ENCODE measurements at places on chromosomes 7 and 10. TPM values are rescaled to one million over a fixed set of nuclear protein-coding genes. Genes with fewer than 3 reads are reported as not detected.

Gene RABGEF1
- total RNA-seq: 36.5 TPM

Gene CYP26C1
- 0.22 TPM for total RNA-seq

DNA sequence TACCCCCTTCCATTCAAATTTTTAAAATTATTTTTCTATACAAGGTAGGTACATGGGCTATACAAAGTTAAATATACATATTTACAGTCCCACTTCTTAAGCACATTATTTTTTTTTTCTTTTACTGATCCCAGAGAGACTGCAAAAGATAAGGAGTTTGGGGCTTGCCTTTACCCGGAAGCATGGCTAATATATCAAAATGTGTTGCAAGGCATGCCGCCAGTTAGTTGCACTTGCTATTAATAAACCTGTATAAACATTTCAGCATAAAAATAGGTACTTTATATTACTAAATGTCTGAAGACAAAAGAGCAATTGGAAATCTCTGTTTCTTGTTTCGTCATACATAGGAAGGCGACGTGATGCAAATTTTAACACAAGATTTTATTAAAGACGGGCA is 21.5 kb upstream of the PDLIM1 start:
- DNase-seq: no peak
- peaks cover 29% of the 10 kb centered on the region for H3K4me1 ChIP-seq
- no peak overlapping the region for H3K4me3 ChIP-seq

GRCh38 chr10:64175271-64175962 is 654.2 kb downstream of the REEP3 start:
- H3K4me1 ChIP-seq: peaks cover 8% of the 10 kb centered on the region
- no peak for DNase-seq
- no peaks in the 10 kb centered on the region for H3K36me3 ChIP-seq
- H3K27ac ChIP-seq: no peak overlapping the region

DNA sequence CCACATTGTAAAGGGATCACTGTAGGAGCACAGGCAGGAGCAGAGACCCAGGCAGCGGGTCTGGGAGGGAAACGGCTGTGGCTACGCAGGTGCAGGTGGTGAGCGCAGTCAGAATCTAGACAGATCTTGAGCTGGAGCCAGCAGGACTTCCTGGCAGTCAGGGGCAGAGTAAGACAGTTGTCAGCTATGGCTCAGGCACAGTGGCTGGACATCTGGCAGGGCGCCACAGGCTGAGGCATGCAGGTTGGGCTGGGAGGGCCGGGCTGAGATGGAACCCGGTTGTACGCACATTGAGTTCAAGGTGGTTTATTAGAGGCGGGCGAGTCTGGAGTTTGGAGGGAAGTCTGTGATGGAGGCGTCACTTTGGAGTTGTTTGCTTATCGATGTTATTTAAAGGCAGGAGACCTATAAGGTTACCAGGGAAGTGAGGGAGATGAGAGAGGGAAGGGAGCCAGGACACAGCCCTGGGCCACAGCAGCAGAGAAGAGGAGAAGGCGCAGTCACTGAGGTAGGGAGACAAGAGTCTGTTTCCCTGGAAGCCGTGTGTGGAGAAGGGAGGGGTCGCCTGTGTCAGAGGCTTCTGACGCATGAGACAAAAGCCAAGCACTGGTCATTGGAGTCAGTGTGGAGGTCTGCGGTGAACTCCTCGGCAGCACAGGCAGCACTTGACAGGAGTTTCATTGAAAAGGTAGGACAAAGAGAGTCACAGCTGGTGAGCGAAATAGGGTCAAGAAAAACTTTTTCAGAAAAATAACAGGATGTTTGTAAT is 73.8 kb downstream of the LANCL2 start:
- no peaks in the 10 kb centered on the region for H3K27me3 ChIP-seq
- peaks cover 2% of the 10 kb centered on the region for H3K4me1 ChIP-seq
- peak; percentile 31 for DNase-seq
- H3K27ac ChIP-seq: no peak overlapping the region

DNA sequence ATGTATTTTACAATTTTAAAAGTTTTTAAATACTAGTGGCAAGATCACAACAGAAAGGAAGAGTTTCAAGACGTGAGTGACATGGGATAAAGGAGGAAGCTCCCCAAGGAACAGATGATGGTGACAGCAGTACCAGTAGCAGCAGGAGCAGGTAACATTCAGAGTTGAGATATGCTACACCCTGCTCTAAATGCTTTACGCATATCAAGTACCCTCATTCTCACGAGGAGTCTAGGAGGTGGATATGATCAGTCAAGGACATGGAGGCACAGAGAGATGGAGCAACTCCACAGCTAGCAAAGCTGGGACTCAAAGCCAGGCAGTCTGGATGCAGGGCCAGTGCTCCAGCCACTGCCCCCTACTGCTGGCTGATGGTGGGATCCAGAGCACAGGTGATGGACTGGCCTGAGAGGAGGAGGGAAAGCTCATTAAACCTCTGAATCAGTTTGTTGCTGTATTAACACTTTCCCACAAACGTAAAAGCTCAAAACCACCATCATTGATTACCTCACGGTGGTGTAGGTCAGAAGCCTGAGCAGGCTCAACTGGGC is 17.5 kb downstream of the RP9 start:
- H3K27me3 ChIP-seq: no peaks in the 10 kb centered on the region
- no peaks in the 10 kb centered on the region for H3K4me1 ChIP-seq
- no peak for DNase-seq
- no peak overlapping the region for H3K27ac ChIP-seq
- no peaks in the 10 kb centered on the region for H3K36me3 ChIP-seq
- H3K4me3 ChIP-seq: no peak overlapping the region

DNA sequence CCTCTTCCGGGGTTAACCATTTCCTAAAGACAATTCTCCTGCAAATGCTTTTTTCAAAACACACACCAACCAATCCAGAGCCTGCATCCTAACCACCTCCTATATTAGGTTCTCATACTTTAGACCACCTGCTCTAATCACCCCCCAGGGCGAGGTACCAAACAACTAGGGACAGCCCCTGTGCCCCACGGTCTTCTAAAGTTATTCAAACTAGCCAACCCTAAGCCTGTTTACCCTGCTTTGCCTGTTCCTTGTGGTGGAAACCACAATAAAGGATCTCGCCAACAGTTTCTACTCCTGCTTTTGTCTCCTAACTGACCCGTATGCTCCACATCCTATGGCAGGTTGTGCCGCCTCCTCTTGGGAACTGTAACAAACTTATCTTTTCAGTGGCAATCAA is 21.1 kb downstream of the SP4 start:
- H3K4me3 ChIP-seq: no peak overlapping the region
- H3K36me3 ChIP-seq: peaks cover 34% of the 10 kb centered on the region
- H3K4me1 ChIP-seq: no peaks in the 10 kb centered on the region
- no peak for DNase-seq
- no peaks in the 10 kb centered on the region for H3K27me3 ChIP-seq
- no peak overlapping the region for H3K27ac ChIP-seq

DNA sequence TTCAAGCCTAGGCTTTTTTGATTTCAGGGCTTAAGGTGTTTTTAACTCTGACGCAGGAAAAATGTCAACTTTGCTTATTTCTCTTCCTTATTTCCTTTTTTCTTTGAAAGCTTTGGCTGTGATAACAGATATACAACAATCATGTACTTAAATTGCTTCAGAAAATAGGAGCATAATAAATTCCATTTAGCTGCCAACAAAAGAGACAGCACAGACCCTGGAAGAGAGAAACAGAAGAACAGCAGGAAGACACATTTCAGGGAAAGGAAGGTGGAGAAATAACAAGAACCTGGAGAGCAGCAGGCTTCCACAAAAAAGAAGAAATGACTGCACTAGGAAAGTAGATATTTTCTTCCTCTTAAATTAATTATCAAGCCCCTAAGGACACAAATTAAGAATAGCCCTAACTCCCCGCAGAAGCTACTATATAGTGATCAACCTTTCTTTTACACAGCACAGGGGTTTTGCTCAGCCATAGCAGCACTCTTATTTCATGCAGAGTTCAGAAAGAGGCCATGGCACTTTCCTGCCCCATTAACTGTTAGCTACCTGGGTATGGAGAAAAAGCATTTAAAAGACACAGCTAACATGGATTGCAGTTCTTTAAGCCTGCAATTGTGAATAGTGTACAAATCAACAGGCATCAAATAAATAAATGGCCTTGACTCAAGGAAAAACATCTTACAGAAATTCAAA is 61.5 kb downstream of the IQUB start:
- H3K4me3 ChIP-seq: no peak overlapping the region
- no peaks in the 10 kb centered on the region for H3K27me3 ChIP-seq
- H3K27ac ChIP-seq: peak overlapping the region; percentile 74
- no peaks in the 10 kb centered on the region for H3K36me3 ChIP-seq
- DNase-seq: peak; percentile 6
- H3K4me1 ChIP-seq: peaks cover 8% of the 10 kb centered on the region

DNA sequence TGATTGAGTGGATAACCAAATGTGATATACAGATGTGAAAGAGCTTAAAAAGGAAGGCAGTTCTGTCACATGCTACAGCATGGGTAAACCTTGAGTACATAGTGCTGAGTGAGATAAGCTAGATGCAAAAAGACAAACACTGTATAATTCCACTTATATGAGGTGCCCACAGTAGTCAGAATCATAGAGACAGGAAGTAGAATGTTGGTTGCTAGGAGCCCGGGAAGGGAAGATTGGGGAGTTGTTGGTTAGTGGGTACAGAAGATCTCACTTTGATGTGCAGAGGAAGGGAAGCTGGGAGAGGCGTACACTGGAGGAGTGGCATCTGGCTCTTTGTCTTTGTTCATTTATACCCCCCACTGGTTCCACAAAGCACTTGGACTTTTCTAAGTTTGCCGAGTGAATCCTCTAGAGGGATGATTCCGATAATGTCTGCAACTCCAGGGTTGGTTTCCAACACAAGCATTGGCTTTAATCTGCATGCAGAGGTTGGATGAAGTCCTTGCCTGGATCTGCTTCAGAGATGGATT is 39.5 kb downstream of the TSPAN14 start:
- H3K27ac ChIP-seq: no peak overlapping the region
- H3K36me3 ChIP-seq: no peaks in the 10 kb centered on the region
- H3K4me3 ChIP-seq: no peak overlapping the region
- DNase-seq: no peak
